ENCODE measurements at places on chromosomes 7 and 10.

GRCh38 chr10:133048266-133048665 lies 39.5 kb upstream of the ADGRA1 start:
- no peak for DNase-seq

DNA sequence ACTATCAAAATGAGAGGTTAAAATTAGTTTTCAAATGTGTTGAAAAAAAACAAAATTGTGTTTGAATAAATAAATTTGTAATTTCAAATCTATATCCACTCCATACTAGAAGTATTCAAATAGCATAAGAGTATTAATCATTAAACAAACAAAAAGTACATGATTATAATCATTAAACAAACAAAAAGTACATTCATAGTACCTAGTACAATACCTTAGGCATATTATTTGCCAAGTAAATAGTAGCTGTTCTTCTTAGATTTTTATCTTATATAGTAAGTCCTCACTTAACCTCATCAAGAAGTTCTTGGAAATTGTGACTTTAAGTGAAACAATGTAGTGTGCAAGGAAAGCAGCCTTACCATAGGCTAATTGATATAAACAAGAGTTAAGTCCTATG lies 349.3 kb upstream of the VWC2 start:
- DNase-seq, result no peak

GRCh38 chr10:43444323-43444722 lies 7.4 kb downstream of the ZNF487 start:
- DNase-seq, result no peak

DNA sequence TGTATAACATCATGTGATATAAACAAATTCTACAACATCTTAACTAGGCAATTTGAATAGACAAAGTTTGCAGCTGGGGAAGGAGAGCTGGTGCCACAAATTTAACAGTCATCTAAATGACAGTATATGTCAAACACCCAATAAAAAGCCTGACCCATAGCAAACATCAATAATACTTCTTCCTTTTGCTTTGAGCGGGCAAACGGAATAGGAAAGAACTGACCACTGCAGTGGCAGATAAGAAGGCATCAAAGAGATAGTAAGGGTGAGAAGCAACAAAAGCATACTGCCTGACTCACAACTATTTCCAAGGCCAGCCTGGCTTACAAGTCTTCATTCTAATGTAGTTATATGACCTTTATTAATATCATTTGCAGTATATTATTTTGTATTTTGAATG lies 99.9 kb downstream of the LRRN3 start:
- DNase-seq, result no peak

DNA sequence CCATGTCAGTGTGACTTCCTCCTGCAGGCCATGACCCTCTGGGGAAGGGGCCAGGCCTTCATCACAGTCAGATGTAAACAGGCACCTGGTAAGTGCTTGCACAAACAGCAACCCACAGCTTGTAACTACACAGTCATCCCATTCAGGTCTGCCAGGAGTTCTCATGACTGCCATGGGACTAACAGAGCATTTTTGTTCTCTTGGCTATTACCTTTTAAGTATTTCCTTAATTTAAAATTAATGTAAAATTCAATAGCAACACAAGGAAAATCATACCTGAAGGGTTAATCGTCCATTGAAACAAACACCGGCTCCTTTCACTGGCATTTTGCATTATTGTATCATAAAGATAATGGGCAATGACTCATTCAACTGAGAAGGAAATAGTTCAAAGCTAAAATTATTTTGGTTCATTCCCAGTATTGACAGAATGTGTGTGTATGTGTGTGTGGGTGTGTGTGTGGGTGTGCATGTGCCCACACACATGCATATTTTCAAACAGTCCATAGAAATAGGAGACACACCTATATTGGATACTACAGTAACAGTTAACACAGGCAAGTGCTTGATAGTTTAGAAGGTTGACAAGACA lies 307.9 kb downstream of the WDR11 start:
- DNase-seq, result no peak

DNA sequence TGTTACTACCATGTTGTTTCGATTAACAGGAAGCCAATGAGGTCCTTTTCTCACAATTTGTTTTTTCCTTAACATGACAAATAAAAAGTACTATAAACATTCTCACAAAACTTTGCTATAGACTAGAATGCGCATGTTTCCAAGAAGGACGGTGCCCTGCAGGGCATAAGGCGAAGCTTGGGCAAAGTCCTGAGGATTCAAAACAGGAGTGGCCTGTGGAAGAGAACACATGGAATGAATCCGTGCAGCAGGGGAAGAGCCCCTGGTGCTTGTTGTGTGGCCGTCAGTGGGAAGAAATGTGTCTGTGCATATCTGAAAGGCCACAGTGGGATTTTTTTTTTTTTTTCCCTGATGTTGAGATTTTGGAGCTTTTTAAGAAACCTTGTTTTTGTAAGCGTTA lies 67.6 kb downstream of the ITGA8 start:
- peak; percentile 6 for DNase-seq

DNA sequence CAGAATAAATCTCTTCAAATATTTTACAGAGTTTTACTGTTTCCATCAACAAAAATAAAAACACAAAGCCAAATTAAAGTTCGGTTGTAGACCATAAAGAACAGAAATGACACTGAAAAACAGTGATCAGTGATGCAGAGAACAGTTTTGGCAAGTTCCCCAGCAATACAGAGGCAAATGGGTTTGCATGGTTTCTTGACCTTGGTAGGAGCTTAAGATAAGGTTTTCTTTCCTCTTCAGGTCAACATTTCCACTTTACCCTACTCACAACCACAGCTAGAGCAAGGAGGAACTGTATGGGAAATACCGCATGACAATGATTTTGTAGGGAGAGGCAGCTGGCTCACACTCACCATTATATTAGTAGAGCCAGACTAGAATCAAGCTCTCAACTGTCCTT lies 199.5 kb downstream of the SH2D4B start:
- no peak for DNase-seq

DNA sequence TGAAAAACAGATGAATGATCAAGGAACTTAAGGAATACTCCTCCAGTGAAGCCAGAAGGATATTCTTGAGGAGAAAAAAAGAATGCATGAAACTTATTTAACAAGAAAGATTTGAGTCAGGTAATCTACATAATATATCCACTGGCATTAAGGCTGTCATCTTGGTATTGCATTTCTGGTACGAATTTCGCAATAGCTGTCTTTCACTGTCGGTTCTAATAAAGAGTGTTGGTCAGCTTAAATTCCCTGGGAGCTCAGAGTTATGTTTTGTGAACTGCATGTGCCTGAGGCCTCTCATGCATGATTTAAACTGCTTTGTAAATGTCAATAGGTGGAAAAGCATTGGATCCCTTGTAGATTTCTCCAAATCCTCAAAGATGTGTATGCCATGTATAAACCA lies 565.3 kb upstream of the GALNT17 start:
- no peak for DNase-seq

DNA sequence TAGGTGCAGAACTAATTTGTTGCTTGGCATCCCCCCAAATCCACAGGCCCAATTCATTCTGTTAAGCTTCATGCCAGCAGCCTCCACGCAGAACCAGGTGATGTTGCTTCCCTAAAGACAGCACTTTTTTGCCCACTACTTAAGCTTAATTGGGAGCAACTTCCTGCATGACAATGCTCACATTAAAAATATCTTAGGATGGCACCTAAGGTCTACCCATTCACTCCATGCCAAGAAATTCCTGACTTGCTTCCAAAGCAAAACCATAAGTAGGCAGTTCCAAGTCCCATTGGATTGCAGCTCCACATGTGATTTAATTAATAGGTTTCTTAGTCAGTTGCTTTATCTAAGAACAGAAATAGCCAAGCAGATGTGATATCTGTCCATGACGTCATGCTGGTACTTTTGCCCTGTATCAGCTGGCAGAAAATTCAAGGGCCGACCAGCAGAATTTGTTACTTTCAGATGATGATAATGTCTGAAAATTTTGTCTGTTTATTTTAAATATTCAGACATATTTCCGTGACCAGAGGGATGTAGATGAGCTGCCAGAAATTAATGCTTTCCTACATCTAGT lies 325.5 kb downstream of the LHFPL3 start:
- DNase-seq, result no peak

DNA sequence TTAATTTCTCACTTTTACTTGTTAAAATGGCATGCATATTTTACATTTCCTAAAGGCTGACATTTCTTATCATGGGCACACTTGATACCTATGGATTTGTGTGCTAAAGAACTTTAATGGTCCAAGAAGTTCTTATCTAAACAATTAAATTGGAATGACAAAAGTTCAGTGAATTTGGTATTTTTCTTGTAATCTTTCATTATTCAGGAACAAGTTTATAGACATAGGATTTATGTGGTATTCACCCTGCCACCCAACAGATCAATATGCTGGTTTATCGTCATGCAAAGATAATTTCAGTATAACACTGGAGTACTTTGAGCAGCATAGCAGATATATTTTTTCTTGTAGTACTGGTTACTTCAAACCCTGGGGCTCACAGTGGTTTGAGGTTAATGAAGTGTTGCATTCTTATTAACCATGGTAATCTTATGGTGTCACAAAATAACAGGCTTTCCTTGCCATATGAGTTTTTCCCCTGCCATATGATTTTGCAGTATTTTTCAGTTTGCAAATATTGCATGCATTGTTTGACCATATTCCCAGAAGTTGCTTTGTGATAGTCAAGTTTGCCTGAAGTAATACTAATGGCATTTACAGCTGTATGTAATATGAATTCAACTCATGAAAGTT lies 148.8 kb downstream of the PPP1R9A start:
- DNase-seq, result no peak

DNA sequence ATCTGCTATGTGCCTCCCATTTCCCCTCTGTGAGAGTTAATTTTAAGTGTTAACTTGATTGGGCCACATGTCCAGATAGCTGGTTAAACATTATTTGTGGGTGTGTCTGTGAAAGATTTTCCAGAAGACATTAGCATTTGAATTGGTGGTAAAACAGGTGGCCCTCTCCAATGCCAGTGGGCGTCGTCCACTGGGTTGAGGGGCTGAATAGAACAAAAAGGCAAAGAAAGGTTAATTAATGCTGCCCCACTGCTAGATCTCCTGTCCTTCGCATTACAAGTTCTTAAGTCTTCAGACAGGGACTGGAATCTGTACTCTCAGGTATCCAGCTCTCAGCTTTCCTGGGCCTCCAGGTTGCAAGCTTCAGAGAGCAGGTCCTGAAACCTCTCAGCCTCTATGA lies 1160.9 kb upstream of the LRRN3 start:
- DNase-seq, result no peak

DNA sequence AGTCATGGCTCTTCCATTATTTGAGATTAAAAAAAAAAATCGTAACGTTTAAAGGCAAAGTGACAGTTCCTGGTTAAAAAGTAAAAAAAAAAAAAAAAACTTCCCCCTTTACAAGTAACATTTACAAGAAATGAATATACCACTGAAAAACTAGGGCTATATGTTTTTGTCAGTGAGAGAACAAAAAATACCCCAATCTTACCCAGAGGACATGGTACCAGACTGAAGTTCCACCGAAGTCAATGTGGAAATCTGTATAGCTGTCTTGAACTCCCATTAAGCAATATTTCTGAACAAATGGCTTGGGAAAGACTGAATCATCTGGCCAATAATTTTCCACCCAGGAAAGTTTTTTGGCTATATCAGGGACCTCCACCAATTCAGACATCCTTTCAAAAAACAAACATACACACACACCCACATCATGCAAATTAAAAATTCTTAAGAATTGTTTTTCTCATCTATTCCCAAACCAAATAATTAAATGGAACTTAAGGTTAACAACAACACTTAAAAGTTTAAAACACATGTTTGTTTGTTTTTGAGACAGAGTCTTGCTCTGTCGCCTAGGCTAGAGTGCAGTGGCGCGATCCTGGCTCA lies 50.2 kb downstream of the KDM7A start:
- no peak for DNase-seq

DNA sequence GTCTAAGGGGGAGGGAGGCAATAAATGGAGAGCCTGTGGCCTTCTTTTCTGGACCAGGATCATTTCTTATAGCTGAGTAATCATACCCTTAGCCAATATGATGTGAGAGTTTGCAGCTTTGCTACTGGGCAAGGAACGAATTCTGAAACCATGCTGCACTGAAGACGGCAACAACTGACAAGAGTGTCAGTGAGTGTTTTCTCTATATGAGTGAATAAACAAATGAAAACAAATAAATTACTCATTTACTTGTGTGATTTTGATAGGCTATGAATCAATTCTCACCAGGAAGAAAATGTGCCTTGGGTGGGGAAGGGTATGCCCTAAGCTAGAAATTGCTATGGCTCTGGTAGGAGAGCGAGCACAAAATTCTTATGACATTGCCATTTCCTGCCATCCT lies 79.4 kb upstream of the LRRN3 start:
- no peak for DNase-seq

DNA sequence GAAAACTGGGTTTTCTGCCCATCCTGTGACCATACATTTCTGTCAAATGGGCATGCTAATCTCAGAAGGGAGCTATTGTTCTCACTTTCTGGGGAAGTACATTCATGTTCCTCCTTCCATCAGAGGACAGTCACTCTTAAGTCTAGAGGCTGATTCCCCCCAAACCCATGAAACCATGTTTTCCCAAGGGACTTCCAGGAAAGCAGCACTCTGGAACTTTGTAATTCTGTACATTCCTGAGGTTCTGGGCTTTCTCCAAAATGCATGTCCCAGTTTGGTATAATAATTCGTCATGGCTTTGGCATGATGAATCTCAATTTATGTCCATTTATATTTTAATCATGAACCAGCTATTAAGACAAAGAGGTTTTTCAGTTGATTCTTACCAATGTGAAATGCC lies 688.1 kb downstream of the LRMDA start:
- DNase-seq, result no peak

DNA sequence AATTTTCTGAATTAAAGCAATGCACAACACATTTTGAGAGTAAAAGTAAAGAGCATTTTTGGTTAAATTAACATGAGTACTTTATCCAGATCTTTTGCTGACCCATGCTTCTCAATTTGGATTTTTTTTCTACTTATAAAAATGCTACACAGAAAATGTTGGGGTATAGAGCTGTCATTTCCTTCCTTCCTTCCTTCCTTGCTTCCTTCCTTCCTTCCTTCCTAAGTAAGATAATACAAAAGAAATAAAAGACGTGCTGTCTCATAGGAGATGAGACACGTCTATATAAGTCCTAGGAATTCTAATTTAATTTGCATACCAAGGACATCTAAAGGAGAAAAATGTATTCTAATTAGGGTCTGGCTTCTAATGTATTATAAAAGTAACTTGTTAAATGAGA lies 31.0 kb upstream of the CAV2 start:
- DNase-seq, result no peak

GRCh38 chr7:54841772-54842697 lies 83.0 kb upstream of the SEC61G start:
- DNase-seq, result peak; percentile 71

DNA sequence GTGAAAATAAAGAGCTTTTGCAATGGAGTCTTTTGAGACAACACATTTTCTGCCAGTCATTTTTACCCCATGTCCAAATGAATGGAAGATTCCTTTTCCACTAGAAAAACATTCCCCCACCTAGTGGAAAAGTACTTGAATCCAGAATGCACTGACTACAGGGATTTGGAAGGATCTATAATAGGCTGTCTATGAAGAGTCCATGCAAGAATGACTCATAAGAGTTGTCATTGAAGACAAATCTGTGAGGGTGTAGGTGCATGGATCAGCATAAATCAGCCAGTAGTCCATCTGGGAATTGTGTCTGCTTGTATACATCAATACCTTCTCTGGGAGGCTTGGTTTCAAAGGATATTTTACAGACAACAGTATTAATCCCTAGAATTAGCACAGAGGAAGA lies 32.5 kb upstream of the TRUB1 start:
- DNase-seq, result no peak

GRCh38 chr10:72259491-72260238 lies 14.1 kb upstream of the DDIT4 start:
- peak; percentile 91 for DNase-seq

GRCh38 chr10:72328045-72328828 lies 26.5 kb downstream of the DNAJB12 start:
- DNase-seq, result no peak

GRCh38 chr10:69419096-69419743 lies 2.5 kb upstream of the TACR2 start:
- DNase-seq, result no peak

Measured in brain pericyte (primary cell).